Motor neuron (in vitro differentiated cells): ENCODE measurements at places on chromosomes 3 and 15. TPM values are rescaled to one million over a fixed set of nuclear protein-coding genes. Genes with fewer than 3 reads are reported as not detected.

ZBTB20 gene
- total RNA-seq = 62.6 and 66.9 TPM in 2 replicates

CNTN3 gene
- total RNA-seq = 0.48 and 1.2 TPM in 2 replicates

CHDH gene
- 0.27 and 0.41 TPM in 2 replicates for total RNA-seq

LMAN1L gene
- total RNA-seq = 0.16 and 0.69 TPM in 2 replicates

LMCD1 gene
- 4.2 and 6.0 TPM in 2 replicates for total RNA-seq

PSMD2 gene
- total RNA-seq = 237 and 249 TPM in 2 replicates

ABHD17C gene
- total RNA-seq = 19.7 and 22.4 TPM in 2 replicates

RHOV gene
- 0.58 and 2.4 TPM in 2 replicates for total RNA-seq

SH2D7 gene
- total RNA-seq = 0.46 and 0.50 TPM in 2 replicates

HTD2 gene
- 8.8 and 10.8 TPM in 2 replicates for total RNA-seq

UBAP1L gene
- total RNA-seq = 5.4 and 5.6 TPM in 2 replicates

MANF gene
- total RNA-seq = 59.2 and 61.1 TPM in 2 replicates

SEMA6D gene
- total RNA-seq = 72.7 and 73.6 TPM in 2 replicates

HTR3E gene
- total RNA-seq = 0.05 and 0.19 TPM in 2 replicates

GLDN gene
- total RNA-seq = 4.0 and 4.9 TPM in 2 replicates

GPR15 gene
- total RNA-seq = not detected in 2 replicates

INKA1 gene
- total RNA-seq = 2.2 and 4.9 TPM in 2 replicates

GCSAM gene
- 0.38 TPM in 1 of 2 replicates, not detected in the other for total RNA-seq

IL5RA gene
- total RNA-seq = 0.09 and 0.31 TPM in 2 replicates

SCN11A gene
- total RNA-seq = 0.29 and 0.59 TPM in 2 replicates

DLEC1 gene
- 3.5 and 6.8 TPM in 2 replicates for total RNA-seq

CCDC14 gene
- total RNA-seq = 26.1 and 27.8 TPM in 2 replicates

TADA3 gene
- total RNA-seq = 40.6 and 42.0 TPM in 2 replicates

GOLGA8T gene
- total RNA-seq = 0.14 and 0.29 TPM in 2 replicates

CDCP1 gene
- total RNA-seq = 0.43 and 0.51 TPM in 2 replicates

TMED3 gene
- total RNA-seq = 58.2 and 58.3 TPM in 2 replicates

TEX9 gene
- total RNA-seq = 21.2 and 22.8 TPM in 2 replicates

SNTN gene
- 0.58 TPM in 1 of 2 replicates, not detected in the other for total RNA-seq

SETD5 gene
- total RNA-seq = 61.2 and 64.4 TPM in 2 replicates

TMCO5A gene
- total RNA-seq = 0.10 TPM in 1 of 2 replicates, not detected in the other

PRSS50 gene
- total RNA-seq = not detected in 2 replicates

COL8A1 gene
- total RNA-seq = 0.47 and 0.53 TPM in 2 replicates

PROK2 gene
- total RNA-seq = 0.29 and 0.52 TPM in 2 replicates

SEMA5B gene
- 26.1 and 27.3 TPM in 2 replicates for total RNA-seq

C3orf20 gene
- 0.11 and 0.13 TPM in 2 replicates for total RNA-seq

SLC22A13 gene
- 0.45 and 0.94 TPM in 2 replicates for total RNA-seq

GTF2A2 gene
- total RNA-seq = 109 and 111 TPM in 2 replicates

TMEM207 gene
- total RNA-seq = 0.43 and 0.49 TPM in 2 replicates

LDHAL6B gene
- 0.30 TPM in 1 of 2 replicates, not detected in the other for total RNA-seq

TMEM158 gene
- total RNA-seq = 2.9 and 3.8 TPM in 2 replicates

NR1D2 gene
- total RNA-seq = 12.3 and 12.5 TPM in 2 replicates

KLHL40 gene
- 0.15 and 0.38 TPM in 2 replicates for total RNA-seq

CCDC33 gene
- 14.6 and 15.0 TPM in 2 replicates for total RNA-seq

PLS1 gene
- total RNA-seq = 21.4 and 25.1 TPM in 2 replicates

SLC30A4 gene
- 9.9 and 10.6 TPM in 2 replicates for total RNA-seq

CCDC50 gene
- total RNA-seq = 54.8 and 55.2 TPM in 2 replicates

CACNA1D gene
- total RNA-seq = 15.3 and 36.7 TPM in 2 replicates

BCL6 gene
- total RNA-seq = 3.9 and 4.7 TPM in 2 replicates

CLASP2 gene
- 216 and 234 TPM in 2 replicates for total RNA-seq

CATSPER2 gene
- 2.0 and 7.4 TPM in 2 replicates for total RNA-seq

SERPINI2 gene
- 1.2 TPM in 1 of 2 replicates, not detected in the other for total RNA-seq

IMPG2 gene
- 0.78 and 0.92 TPM in 2 replicates for total RNA-seq

CLSTN2 gene
- total RNA-seq = 1.2 and 3.7 TPM in 2 replicates

PRKCD gene
- 2.1 and 3.6 TPM in 2 replicates for total RNA-seq

CFAP100 gene
- not detected in 2 replicates for total RNA-seq

ASB14 gene
- total RNA-seq = 1.4 and 1.9 TPM in 2 replicates

EOMES gene
- total RNA-seq = 0.42 TPM in 1 of 2 replicates, not detected in the other

FILIP1L gene
- total RNA-seq = 6.3 and 8.2 TPM in 2 replicates
